Stimulated activated CD4-positive, alpha-beta T cell treated with anti-CD3 and anti-CD28 coated beads, Interleukin-1b, Interleukin-23, amount 100 ng/mL, for 24 hours (primary cell): ENCODE measurements at places on chromosomes 2 and 18.

DNA sequence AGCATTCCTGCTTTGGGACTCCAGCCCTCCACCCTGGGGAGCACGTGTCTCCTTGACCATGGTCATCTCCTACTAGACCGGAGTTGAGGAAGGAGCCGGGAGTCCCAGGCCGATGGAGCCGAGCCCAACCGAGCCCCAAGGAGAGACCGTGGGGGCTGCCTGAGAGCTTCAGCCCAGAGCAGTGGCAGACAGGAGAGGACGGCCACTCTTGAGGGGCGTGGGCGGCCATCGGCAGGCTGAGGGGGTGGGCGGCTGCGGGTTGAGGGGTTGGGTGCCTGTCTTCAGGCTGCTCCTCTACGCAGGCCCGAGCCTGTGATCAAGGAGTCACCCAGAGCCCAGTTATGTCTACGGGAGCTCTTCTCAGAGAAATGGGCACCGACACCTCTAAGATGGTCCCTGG is 158.7 kb downstream of the PXDN start:
- DNase-seq: no peak

GRCh38 chr2:155913356-155913755 is 419.2 kb downstream of the NR4A2 start:
- no peak for DNase-seq

DNA sequence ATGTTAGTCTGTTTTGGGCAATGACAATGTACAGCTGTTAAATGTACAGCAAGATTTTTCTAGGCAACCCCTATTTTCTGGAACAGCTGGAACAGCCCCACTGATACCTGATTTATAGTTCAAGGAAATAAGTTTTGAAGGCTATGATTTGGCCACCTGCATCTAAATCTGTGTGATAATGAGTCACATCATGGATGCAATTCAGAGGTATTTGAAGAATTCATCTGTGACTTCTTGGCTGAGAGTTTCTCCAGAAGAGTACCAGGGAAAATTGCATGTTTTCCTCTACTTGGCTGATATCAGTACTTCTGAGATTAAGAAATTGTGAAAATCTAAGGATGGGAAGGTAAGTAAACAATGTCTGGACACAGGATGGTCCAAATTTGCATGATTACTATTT is 40.7 kb upstream of the NT5C1B start:
- DNase-seq: no peak

GRCh38 chr18:907885-908757 is 3.5 kb downstream of the ADCYAP1 start:
- no peak for DNase-seq

- no peak for DNase-seq
These were observed 315.7 kb upstream of the CWC22 start for GRCh38 chr2:180322781-180323180.

GRCh38 chr2:128496700-128497099 is 178.0 kb upstream of the HS6ST1 start:
- no peak for DNase-seq

DNA sequence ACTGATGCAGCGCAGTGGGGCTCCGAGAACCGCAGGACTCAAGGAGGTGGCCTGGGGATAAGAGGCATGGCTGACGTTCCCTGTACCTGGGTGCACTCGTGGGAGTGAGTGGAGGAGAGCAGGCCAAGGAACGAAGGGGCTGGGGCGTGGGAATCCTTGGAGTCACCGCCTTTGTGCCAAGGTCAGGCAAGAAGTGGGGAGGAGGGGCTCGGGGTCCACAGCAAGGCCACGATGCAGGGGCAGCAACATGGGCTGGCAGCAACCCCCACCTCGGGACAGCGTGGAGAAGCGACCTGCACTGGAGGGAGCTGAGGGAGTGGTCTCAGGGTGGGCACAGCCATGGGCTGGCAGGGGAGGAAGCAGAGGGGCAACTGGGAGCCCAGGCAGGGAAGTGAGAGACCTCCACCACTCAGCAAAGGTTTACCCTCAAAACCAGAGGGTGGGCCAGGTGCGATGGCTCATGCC is 18.6 kb downstream of the ARID5A start:
- DNase-seq: no peak

GRCh38 chr2:43459446-43460173 is 136.2 kb downstream of the THADA start:
- DNase-seq: no peak

GRCh38 chr2:128485761-128486639 is 167.3 kb upstream of the HS6ST1 start:
- DNase-seq: no peak

GRCh38 chr2:138503087-138503442 is 1.5 kb downstream of the SPOPL start:
- no peak for DNase-seq

GRCh38 chr2:173607606-173608311 is 253.1 kb downstream of the CDCA7 start:
- DNase-seq: no peak

DNA sequence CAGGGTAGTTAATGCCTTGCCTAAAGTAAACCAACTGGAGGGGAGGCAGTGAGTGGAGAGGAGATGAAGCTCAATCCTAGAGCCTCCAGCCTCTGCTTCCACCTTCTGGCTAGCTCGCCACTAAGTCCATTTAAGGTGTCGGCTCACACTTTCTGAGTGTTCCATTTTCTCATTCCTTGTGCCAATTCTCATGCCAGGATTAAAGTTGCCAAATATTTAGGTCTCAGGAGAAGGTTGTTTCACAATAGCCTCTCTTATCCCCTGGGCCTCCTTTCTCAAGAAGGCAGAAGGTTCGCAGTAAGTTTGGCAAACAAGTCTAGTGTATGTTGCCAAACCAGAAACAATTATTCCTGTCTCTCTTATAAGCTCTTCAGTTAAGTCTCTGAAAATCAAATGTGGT is 57.2 kb downstream of the TACR1 start:
- DNase-seq: no peak

DNA sequence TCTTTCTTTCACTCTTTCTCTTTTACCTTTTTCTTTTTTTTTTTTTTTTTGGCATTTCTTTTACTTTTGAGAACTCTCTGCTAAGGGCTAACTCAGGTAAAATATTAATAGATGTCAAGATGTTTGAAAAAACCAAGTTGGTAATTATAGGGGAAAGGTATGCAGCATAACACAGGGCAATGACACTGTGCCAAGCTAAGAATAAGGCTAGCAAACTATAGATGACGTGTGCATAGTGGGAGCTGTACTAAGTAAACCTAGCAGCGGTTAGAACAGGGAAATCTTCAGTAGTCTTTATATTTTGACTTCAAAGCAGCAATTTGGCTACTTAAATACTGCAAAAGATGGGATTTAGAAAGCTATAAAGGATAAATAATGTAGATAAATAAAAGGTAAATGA is 415.4 kb upstream of the RGPD4 start:
- no peak for DNase-seq

DNA sequence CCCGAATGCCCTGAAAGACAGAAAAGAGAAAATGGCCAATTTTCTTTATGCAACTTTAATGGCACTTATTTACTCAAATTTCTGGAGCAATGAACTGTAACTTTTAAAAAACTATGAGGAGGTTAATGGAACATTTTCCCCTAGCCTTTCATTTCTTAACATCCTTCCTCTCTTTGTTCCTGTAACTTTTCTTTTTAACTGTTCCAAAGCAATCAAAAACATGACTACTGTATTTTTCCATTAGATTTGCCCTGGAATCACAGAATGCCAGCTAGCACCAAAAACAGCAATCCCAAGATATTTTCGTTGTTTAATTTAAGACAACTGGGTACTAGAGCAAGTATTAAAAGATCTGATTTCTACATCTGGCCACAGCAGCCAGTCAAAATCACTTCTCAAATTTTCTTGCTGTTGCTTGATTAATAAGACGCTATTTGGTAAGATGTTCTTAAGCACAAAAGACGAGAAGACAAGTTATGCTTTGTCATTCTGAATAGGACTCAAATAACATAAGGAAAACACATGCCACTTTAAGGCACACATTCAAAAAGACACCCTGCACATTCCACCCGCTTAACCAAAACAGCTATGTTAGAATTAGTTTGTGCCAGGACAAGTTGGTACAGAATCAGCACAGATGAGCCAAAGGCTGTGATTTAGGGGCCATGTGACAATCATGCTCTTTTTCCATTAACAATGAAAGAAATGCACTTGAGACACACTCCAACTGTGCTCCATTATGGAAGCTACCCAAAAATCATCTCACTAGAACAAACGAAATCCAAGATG is 3.6 kb downstream of the STARD7 start:
- no peak for DNase-seq

DNA sequence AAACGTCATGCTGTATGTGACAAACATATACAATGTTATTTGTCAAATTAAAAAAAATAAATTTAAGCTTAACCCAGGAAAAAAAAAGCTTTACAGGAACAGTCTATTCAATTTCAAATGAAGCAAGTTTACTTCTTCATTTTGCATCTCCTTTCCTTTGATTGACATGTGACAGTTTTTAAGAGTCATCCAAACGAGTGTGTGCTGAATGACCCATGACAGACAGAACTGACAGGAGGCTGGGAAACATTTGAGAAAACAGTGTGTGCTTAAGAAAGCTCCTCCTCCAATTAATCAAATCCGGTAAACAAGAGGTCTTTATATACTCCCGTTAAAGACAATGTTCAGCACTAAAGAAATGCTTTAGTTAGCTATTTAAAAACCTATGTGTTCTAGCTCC is 177.7 kb downstream of the SRBD1 start:
- DNase-seq: no peak

- DNase-seq: no peak
These were observed 134.0 kb downstream of the MCFD2 start for GRCh38 chr2:46781468-46782189.

DNA sequence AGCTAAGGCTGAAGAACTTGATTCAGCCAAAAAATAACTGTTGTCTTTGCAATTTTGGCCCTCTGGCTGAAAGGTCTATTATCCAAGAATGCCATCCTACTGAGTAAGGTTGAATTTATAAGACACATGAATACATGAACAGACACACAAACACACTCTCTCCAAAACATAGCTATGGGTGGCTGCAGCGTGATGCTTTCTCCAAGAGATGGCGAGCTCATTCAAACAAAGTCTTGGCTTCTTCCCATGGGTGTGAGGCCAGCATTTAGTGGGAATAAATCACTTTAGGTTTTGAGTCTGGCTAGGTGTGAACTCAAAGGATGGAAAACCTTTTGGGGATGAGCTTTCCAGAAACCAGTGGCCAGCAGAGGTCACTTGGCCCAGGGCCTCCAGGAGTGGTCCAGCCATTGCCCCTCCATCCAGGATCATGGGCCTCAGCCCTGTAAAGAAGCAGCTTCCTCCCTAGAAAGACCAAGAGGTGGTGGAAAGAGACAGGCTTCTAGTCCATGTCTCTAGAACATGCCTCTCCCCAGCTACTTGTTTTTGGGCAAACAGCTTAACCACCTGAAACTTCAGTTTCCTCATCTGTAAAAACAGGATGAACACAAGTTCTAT is 11.0 kb upstream of the OSR1 start:
- no peak for DNase-seq

GRCh38 chr18:78891185-78891762 is 88.3 kb upstream of the SALL3 start:
- DNase-seq: no peak

- DNase-seq: no peak
These were observed 38.4 kb downstream of the SLC9A2 start for GRCh38 chr2:102657770-102658169.

DNA sequence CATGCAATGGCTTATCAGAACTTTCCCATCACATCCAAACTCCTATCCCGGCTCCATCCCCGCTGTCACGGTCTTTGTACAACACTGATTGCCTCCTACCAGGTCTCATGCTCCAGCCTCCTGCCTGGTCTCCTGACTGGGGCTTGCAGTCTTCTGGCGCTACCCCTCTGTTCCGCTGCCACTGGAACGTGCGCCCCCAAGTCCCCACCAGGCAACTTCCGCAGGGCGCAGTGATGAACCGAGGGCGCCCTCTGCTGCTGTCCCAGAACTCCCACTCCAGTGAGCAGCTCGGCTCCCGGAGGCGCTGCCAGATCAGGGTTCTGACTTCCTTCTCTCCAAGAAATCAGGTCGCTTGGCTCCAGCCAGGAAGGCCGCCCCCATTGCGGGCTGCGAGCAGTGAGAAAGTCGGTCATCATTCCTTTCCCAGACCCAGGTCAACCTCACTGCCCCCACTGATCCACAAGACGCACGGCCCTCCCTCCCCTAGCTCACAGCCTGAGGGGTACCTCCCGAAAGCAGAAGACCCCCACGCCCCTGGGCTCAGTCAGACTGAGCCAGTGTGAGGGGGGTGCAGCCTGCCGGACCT is 43.9 kb upstream of the RAB11FIP5 start:
- no peak for DNase-seq

GRCh38 chr2:109141727-109142283 is 12.8 kb downstream of the SH3RF3 start:
- DNase-seq: no peak

GRCh38 chr18:369224-370015 is 101.6 kb upstream of the THOC1 start:
- DNase-seq: no peak

GRCh38 chr18:13280070-13280795 is 61.7 kb downstream of the LDLRAD4 start:
- DNase-seq: no peak

DNA sequence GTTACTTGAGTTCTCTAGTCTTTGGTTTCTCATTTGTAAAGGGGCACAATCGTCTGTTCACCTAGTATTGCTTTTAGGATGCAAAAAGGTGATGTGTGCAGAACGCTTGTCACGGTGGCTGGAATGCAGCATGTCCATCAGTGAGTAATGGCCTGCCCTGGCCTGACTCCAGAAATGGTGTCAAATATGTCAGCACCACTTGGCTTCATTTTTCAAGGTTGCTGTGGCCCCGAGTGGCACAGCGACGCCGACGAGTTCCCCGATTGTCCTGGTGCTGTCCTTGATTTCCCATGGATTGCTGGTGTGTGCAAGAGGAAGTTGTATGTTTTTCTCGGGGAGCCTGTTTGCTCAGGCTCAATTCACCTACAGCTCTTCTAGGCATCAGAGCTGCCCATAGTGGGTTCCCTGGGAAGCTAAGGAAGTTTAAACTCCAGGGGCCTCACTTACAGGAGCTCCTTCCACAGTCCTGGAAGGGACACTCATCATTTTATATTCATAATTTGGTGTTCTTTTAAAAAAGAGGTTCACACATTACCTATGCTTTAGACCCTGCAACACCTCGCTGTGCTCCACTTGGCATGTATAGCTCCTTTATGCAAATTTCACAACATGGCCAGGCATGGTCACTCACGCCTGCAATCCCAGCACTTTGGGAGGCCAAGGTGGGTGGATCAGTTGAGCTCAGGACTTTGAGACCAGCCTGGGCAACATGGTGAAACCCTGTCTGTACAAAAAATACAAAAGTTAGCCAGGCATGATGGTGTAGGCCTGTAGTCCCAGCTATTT is 25.6 kb upstream of the ZNF407 start:
- DNase-seq: no peak

DNA sequence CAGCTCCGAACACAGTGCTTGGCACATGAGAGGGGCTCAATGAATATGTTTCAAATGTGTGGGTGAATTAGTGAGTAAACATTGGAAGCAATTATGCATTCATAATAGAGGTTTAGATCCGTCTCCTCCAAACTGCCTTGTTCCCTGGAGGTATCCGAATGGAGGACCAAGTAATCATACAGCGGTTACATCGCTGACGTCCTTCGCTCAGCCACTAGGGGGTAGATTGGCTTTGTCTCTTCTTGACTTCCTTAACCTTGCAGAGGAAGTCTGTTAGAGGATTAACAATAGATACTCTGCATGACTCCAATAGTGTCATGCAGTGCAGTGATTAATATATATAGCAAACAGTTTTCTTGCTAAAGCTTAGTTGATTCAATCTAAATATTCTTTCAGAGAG is 517.0 kb downstream of the PTPRM start:
- DNase-seq: no peak

- DNase-seq: no peak
These were observed 46.2 kb upstream of the ACVR1 start for GRCh38 chr2:157922336-157922735.
